ENCODE measurements at places on chromosomes 4 and X.

DNA sequence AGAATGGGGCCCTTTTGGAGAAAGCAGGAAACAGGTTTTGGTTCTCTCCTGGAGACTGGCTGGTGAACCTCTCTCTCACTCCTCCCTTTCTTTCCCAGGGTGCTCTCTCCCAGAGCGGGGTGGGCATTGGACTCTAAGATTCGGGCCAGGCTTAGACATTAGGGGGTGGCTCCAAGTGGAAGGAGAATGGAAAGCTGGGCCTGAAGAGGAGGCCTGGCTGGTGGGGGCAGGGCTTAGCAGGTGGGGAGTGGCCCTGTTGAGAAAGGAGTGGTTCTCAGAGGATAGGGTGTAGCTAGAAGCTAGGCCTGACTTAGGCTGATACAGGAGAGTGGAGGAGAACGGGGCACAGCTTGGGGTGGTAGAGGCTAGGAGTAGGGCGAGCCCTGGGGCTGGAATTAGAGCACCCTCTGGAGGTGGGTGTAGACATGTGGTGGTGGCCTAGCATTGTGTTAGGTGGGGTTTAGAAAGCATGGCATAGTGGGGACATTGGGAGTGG lies 5.7 kb downstream of the PLP2 start:
- no peak for DNase-seq

DNA sequence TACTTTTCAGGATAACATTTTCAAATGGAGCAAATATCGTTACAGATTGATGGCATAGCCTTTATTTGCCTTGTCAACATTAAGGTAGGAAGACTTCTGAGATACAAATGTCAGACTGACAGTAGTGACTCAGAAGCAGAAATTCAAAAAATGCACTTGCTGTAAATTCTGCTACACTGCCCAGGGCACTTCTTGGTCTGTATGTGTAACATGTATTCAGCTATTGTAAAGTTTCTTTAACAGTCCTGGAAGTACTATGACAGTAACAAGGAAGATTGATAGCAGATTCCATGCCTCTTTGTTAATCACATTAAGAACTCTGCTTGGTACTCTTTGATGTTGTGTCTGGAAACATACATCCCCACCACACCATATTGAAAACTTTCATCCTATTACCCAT lies 69.6 kb upstream of the PCDH18 start:
- peak; percentile 69 for DNase-seq

GRCh38 chr4:184818216-184818564 lies 7.6 kb downstream of the ACSL1 start:
- DNase-seq: no peak

- no peak for DNase-seq
Observed at GRCh38 chrX:67724359-67725110, 180.7 kb downstream of the AR start.

DNA sequence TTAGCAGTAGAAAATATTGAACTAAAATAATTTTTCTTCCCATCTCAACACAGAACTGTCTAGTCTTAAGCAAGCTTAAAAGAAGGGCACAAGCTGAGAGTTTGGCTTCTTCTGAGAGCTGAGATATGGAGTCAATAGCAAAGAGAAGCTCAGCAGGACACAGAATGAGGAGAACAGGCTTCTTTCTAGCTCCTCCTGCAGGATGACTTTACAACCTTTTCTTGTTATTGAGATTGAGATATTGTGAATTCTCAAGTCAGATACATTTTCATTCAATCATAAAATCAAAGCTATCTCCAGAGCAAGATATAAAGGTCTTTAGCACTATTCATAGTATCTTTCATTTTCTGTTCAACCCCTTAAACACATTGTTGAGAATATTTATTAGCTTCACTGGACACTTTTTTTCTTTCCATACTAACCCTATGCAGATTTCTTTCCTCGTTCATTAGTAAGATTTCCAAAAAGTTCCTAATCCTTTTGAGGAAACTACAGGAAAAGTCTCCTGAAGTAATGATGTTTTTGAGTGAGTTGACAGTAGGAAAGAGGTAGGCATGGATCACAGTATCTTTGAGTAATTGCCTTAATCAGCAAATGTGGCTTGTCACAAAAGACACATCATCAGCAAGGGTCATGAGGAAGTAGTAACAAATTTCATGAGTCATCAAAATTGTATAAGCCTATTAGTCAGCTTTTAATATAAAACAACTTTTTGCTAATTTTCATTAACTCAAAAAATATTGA lies 17.8 kb upstream of the CXCL3 start:
- no peak for DNase-seq

DNA sequence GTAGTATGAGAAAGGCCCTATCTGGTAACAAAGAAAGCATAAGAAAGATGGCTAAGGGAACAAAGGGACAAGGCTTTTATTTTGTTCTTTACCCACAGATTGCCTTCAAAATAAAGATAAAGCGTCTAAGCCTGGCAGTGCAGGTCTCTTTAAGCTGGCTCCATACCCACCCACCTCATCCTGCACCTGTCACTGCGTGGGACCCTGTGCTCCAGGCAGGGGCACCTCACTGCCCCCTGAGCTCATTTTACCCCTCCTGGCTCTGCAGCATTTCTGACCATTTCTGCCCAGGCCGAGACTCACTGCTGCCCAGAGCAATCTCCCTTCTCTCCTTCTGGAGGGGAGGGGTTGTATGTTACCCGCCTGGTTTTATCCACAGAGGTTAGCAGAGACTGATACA lies 1.7 kb upstream of the CYP4V2 start:
- DNase-seq: no peak

Measured in trophoblast cell (in vitro differentiated cells and primary cell).